ENCODE measurements at places on chromosomes 12 and 14.

DNA sequence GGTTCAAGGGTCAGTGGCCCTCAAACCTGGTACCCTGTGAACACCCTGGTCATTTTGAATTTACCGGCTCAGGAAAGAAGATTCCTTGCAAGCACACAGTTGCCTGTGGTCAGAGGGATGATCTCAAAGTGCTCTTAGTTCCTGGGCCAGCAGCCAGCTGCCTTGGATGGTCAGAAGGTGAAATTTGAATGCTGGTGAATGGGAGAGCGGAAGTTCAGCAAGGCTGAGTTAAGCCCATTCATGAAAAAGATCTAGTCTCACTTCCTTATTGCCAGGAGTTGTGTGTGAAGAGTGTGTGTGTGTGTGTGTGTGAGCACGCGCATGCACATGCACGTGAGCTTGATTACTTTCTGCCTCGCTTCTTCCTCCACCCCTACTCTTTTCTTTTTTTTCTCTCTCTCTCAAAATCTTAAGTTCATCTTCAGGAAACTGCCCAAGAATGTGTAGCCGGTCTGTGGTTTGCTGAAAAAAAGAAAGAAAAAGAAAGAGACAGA lies 155.5 kb upstream of the CCND2 start:
- DNase-seq: peak; percentile 49

DNA sequence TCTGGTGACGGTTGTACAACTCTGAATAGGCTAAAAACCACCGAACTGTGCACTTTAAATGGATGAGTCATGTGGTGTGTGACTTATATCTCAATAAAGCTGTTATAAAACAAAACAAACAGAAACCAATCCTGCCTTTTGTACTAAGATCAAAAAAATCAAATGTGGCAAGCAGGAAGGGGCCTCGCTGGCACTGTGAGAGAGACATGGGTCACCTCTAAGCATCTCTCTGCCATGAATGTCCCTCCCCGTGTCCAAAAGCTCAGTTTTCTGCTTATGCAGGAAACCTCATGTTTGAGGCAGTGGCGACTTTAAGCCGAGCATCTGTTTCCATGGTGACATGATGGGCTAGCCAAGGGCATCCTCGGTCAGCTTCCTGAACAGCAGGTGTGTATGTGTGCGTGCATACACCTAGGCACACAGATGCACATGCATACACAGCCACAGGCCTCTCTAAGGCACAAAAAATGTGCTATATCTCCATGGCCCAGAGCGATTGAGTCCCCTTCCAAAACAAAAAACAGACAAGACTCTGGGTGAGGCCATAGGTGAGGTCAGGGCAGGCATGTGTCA lies 44.4 kb downstream of the ARL6IP4 start:
- DNase-seq: no peak

- no peak for DNase-seq
Observed at GRCh38 chr12:106861984-106862916, 87.8 kb downstream of the RIC8B start.

GRCh38 chr14:52026017-52026660 lies 36.8 kb downstream of the RTRAF start:
- peak; percentile 10 for DNase-seq

DNA sequence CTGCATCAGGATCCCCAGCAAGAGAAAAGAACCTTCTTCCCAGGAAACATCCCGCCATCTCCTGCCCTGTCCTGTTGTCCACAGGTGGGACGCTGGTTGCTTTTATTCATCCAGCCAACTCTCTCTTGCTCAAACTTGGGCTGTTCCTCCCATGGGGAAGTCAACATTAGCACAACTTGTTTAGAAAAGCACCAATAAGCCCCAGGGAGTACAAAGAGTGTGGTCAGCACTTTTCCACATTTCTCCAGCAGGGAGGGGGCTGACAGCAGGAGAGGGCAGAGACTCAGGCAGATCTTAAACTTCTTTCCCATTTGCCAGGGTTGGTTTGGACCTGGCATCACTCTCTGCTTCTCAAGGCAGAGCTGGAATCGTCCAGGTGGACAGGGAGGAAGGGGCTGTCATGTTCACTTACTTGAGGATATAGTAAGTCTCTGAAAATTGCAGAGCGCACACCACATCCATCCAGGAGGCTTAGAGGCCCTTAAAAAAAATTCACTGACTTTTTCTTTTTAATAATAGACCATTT lies 74.9 kb downstream of the RBM19 start:
- DNase-seq: no peak

GRCh38 chr14:73591690-73592449 lies at the start of gene ACOT4:
Gene ACOT4, plus strand, starts transcription at chr14:73591873. Its CDS starts 87 bp downstream, at chr14:73591960.
- DNase-seq: no peak

DNA sequence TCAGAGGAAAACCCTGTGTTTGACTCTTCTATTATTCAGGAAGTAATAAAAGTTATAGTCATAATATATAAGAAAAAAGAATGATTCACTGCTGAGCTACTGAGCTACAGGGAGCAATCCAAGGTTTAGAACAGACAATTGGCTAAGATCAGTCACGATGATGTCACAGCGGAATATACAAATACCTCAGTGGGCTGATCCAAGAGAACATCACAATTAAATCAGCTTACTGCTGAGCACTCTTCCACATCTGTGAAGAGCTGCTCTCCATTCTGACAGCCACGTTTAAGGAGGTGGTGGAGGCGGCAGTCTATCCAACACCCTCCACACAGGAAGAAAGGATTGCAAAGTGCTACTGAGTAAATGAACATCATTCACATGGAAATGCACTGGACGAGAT lies 271.0 kb downstream of the APAF1 start:
- DNase-seq: no peak

DNA sequence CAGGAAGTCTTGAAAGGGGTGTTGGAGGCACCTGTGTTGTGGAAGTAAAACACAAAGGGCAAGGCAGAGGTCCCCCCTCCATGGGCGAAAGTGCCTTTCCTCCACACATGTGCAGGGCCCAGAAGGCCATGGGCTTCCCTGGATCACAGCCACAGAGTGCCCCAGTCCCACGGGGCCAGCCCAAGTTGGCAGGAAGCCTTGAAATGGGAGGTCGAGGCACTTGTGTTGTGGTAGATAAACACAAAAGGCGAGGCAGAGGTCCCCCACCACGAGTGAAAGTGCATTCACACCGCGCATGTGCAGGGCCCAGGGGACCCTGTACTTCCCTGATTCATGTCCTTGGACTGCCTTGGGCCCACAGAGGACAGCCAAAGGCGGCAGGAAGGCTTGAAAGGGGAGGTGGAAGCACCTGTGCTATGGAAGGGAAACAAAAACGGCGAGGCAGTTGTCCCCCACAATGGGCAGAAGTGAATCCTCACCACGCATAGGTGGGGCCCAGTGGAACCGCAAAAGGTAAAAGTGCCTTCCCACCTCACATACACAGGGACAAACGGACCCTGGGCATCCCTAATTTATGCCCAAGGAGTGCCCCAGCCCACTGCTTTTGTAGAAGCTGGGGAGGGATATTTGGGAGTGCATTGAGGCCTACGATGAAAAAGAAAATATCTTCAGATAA lies 585.4 kb downstream of the ALG10 start:
- DNase-seq: no peak

- DNase-seq: no peak
Observed at GRCh38 chr12:12779529-12779928, 5.9 kb upstream of the APOLD1 start.

DNA sequence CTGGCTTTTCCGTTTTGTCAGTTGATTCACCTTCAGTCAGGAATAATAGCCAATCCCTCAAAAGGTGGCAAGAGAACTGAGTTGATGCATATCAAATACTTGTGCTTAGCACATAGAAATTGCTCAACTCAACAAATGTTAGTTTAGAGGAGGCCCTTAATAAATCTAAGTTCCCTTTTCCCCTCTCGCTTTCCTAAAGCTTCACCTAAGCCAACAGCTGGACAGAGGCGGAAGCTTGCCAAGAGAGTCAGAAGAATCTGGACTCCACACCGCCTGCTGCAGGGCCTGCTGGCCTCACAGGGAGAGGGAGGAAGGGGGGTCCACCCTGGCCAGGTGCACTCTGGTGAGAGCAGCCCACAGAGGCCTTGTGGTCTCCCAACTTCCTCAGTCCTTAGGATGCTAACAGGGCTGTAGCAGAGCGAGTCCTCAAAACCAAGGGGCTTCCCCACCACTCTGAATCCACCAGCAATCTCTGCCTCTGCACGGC lies 213.1 kb downstream of the CHST11 start:
- no peak for DNase-seq

DNA sequence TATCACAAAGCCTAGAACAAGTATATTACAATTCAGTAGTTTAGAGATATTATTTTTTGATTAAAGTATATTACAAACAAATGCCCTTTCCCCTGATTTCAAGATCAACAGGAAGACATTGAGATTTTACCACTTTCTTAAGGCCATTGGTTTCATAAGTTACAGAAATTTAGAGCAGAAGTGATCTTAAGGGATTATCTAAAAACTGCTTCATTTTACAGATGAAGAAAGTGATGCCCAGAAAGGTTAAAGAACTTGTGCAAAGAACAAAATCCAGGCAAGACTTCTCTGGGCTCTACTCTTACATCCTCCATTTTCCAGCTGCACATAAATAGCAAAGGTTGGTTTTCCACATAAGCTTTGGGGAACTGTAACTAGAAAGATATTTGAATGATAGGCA lies 87.5 kb downstream of the DUSP6 start:
- no peak for DNase-seq

GRCh38 chr12:57069523-57069922 lies 9.1 kb downstream of the NEMP1 start:
- DNase-seq: peak; percentile 84

- DNase-seq: no peak
Observed at GRCh38 chr14:46140445-46140844, 511.1 kb downstream of the RPL10L start.

DNA sequence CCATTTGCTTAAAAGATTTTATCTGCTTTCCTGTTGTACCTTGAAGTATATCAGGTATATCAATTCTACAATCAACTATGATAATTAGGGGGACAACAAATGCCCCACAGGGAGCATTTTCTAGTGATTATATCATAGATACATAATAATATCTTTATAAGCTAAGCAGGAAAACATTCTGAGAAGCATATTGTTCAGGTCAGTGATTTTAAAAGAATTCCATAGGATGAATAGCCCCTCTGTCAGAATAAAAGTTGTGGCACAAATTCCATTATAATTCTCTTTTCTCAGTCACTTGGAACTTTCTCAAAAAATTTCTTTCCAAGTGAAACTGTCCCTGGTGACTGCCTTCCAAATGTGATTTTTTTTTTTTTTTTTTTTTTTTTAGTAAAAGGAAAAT lies 32.9 kb upstream of the HMGA2 start:
- no peak for DNase-seq

- DNase-seq: peak; percentile 82
Observed at GRCh38 chr12:56521590-56522371, at the start of gene RBMS2. Gene RBMS2, plus strand, starts transcription at chr12:56521820. Its CDS starts 204 bp downstream, at chr12:56522024.

- DNase-seq: no peak
Observed at GRCh38 chr14:82451675-82452074, 918.0 kb upstream of the SEL1L start.

DNA sequence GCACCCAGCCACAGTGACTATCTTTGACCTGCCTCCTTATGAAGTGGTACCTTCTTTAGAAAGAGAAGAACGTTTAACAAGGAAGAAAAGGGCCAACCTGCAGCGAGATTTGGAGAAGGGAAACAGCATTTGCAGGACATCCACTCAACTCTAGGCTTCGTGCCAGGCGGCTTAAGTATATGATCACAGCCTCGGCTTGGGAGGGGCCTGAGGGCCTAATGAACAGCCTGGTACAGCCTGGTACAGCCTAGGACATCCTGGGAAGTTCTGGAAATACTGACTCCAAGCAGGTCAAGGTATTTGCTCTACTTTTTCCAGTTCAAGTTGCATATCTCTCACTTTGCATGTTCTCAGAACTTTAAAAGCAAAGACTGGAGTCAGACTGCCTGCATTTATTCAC lies 16.1 kb downstream of the HCAR2 start:
- DNase-seq: no peak

DNA sequence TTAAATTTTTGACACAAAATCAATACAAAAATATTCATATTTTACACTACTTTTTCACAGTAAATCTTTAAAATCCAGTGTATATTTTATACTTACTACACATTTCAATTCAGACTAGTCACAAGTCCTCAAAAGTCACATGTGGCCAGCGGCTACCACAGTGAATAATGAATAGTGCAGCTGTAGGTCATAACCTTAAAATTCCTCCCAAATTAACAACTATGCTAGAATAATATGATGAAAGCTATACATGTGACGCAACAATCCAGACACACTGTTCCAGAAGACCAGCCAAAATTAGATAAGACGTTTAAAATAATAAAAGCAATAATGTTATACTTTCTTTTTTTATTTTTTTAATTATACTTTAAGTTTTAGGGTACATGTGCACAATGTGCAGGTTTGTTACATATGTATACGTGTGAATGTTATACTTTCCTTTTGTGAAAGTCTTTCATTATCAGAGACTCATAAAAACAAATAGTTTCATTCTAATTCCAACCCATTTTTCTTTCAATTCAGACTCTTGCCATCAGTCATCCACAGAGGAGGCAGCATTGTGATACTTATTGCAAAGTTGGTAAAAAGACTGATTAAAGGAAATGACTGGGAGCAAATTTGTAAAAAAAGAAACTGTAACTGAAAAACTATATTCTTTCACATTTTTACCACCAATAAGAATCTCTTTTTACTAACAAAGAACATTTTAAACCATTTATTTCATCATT lies 67.0 kb downstream of the C2CD5 start:
- no peak for DNase-seq

GRCh38 chr12:65775720-65776119 lies 48.6 kb upstream of the HMGA2 start:
- DNase-seq: no peak

GRCh38 chr12:57811028-57811755 lies 7.3 kb downstream of the AVIL start:
- no peak for DNase-seq

- no peak for DNase-seq
Observed at GRCh38 chr14:71361336-71361735, 454.1 kb downstream of the PCNX1 start.

- DNase-seq: no peak
Observed at GRCh38 chr14:68690089-68690958, 102.5 kb downstream of the ZFP36L1 start.

GRCh38 chr14:100669468-100669867 lies 57.2 kb upstream of the DLK1 start:
- no peak for DNase-seq

DNA sequence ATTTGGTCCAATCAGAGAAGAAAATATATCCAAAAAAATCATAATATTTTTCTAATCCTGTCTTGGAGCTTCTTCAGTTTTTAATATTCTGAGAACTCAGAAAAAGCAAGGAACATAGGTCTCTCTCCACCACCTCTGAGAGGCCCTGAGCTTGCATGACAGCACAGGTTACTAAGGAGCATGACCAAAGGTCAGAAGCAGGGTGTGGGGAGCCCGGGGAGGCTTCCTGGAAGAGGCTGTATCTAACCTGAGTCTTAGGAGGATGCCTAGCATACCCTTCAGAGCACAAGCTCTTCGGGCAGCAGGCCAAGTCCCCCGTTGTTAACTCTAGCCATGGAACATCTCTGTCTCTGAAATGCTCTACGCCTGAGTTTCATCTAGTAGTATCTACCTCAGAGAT lies 15.7 kb upstream of the STON2 start:
- DNase-seq: no peak

DNA sequence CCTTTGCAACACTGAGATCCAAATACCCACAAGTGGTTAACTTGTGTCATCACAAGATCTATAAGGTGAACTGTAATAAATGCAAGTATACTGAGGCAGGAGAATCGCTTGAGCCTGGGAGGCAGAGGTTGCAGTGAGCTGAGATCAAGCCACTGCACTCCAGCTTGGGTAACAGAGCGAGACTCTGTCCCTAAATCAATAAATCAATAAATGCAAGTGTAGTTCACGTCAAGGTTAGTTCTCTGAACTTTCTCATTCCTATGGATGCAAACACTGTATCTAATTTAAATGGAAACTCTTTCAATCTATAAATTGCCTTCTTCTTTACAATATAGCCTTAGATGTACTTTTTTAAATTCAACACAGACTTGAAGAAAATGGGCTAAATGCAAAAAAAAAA lies 3.2 kb downstream of the MAGOHB start:
- no peak for DNase-seq

All from midbrain (tissue), 1 donor.